Psoas muscle (tissue), 8 donors: ENCODE measurements at places on chromosomes 6 and 20. TPM values are rescaled to one million over a fixed set of nuclear protein-coding genes. Genes with fewer than 3 reads are reported as not detected.

GRCh38 chr6:42059743-42060142, 9.4 kb downstream of the TAF8 start:
- H3K27ac ChIP-seq = no peak overlapping the region
- H3K36me3 ChIP-seq = peaks cover 8% of the 10 kb centered on the region
- H3K4me3 ChIP-seq = no peak overlapping the region
- no peaks in the 10 kb centered on the region for H3K4me1 ChIP-seq
- no peak for DNase-seq

DNA sequence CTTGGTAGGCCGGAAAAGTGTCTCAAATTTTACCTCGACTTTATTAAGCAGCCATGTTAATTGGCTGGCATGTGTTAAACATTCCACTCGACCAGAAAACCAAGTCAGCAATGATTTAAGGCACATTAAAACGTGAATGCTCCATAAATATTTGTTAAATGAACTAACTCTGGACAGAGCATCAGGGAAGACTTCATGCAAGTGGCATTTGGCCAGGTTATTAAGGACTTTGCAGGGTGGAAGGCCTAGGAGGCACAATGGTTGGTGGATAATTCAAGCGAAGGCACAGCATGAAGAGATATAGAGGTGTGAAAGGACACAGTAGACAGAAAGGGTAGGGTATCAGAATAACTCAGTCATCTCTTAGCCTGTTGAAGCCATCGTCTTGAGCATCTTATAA, 23.0 kb downstream of the ELOVL5 start:
- H3K4me3 ChIP-seq = no peak overlapping the region
- DNase-seq = no peak
- no peaks in the 10 kb centered on the region for H3K36me3 ChIP-seq
- no peak overlapping the region for H3K27ac ChIP-seq

DNA sequence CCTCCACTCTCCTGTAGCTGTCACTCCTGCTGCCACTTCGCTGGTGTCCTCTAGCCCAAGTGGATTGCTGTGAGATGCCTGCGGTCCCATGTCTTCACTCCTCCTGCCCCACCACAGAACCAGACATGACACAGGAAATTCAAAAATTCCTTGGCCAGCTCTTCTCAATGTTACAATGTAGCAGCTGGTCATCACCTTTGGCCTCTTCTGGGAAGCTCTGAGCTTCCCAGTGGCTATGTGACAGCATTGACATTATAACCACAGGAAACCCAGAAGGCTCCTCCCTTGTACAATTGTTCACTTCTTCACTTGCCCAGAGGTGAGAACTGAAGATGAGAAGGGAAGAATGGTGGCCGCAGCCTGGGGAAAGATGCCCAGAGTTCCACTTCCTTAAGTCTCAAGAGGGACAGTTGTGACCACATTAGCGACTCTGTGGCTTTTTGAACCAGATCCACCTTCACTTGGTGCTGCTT, 76.1 kb upstream of the NAA20 start:
- H3K27me3 ChIP-seq = no peaks in the 10 kb centered on the region
- H3K27ac ChIP-seq = peak overlapping the region; percentile 14
- no peak overlapping the region for H3K4me3 ChIP-seq
- no peak for DNase-seq

GRCh38 chr6:128642132-128642531, 121.7 kb upstream of the PTPRK start:
- no peak overlapping the region for H3K27ac ChIP-seq
- H3K27me3 ChIP-seq = no peaks in the 10 kb centered on the region
- no peak overlapping the region for H3K4me3 ChIP-seq
- DNase-seq = no peak
- no peaks in the 10 kb centered on the region for H3K4me1 ChIP-seq
- no peaks in the 10 kb centered on the region for H3K36me3 ChIP-seq

DNA sequence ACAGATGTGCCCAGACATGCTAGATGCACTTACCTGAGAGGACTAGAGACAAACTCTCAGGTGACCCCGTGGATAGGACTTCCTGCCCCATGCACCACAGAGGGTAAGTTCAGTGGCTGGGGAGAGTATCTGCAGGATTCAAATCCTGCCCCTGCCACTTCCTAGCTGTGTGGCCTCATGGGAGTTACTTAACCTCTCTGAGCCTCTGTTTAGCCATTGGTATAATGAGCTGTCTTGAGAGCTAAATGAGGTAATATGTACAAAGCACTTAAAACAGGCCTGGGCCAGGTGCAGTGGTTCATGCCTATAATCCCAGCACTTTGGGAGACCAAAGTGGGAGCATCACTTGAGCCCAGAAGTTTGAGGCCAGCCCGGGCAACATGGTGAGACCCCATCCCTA, 59.3 kb downstream of the GRM4 start:
- no peaks in the 10 kb centered on the region for H3K27me3 ChIP-seq
- peaks cover 4% of the 10 kb centered on the region for H3K4me1 ChIP-seq
- no peak overlapping the region for H3K4me3 ChIP-seq
- no peak for DNase-seq

- H3K27me3 ChIP-seq = no peaks in the 10 kb centered on the region
- no peak for DNase-seq
- H3K4me1 ChIP-seq = no peaks in the 10 kb centered on the region
- peaks cover 82% of the 10 kb centered on the region for H3K36me3 ChIP-seq
Observed at GRCh38 chr20:56483970-56484369, 15.5 kb downstream of the RTF2 start.

Gene ESF1
- 20.0 TPM for total RNA-seq

DNA sequence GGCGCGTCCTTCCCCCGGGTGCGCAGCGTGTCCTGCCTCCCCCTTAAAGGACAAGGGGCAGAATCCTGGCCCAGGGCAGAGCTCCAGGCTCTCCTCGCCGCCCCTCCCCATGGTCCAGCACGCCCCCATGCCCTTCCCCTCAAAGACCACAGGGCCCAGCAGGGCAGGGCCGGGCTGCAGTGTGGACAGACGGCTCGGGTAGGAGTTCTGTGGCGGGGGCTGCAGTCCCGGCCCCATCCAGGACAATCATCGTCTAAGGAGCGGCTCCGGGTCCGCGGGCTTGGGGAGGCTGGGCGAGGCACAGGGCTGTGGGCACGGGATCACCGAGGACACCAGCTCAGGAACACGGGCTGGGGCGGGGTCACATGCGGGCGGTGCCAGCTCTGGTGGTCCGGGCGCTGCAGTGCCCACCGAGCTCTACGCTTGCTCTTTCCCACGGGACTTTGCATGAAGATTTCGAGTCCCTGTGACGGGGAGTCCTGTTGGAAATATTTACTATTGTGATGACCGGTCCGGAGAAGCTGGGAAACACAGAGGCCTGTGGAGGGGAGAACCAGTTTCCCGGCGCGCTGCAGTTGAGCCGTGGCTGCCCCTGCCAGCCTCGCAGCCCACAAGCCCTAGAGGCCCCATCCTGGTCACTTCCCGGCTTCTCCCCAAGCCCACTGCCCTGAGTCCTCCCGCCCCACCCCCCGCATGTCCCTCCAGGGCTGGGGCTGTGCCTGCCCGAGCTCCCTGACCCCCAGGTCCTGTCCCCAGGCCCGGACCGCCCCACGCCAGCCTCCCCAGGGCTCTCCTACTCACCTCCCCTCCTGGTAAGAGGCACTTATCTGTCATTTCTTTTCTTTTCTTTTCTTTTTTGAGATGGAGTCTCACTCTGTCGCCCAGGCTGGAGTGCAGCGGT, 20.6 kb downstream of the SLC17A9 start:
- no peak for DNase-seq
- H3K4me1 ChIP-seq = no peaks in the 10 kb centered on the region
- no peaks in the 10 kb centered on the region for H3K27me3 ChIP-seq
- peak overlapping the region; percentile 34 for H3K4me3 ChIP-seq
- H3K36me3 ChIP-seq = no peaks in the 10 kb centered on the region
- H3K27ac ChIP-seq = no peak overlapping the region

GRCh38 chr6:62740596-62740995, 454.6 kb upstream of the KHDRBS2 start:
- DNase-seq = no peak
- H3K4me1 ChIP-seq = no peaks in the 10 kb centered on the region
- no peaks in the 10 kb centered on the region for H3K27me3 ChIP-seq
- no peak overlapping the region for H3K27ac ChIP-seq

- H3K27ac ChIP-seq = no peak overlapping the region
- no peak overlapping the region for H3K4me3 ChIP-seq
- DNase-seq = no peak
Observed at GRCh38 chr6:130547723-130548122, 181.9 kb downstream of the TMEM200A start.

DNA sequence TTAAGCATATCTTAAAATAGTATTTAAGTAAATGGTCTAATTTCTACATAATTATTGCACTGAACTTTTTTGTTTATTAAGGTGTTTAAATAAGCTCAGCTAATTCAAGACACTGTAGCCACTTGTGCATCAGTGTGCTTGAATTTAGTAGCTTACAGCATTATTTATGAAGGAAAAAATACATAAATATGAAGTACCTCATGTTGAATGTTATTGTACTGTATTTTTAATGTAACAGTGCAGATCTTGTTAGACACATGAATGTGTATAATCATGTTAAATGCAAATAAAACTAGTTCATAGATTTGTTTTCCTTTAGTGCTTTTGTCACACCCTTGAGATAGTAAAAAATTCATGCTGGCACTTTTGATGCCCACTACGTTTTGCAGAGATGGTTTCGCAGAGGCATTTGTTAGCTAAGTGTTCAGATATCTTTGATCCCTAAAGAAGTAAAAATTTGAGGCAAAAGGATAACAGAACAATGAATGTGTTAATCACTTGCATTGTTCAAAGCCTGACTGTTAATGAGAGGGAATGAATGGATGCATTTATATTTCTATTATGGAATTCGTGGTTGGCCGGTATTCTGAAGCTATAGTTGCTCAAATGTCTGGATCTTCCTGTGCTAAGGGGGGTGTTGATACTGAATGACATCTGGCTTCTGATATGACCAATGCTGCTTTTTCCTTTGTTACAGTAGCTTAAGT, 8.8 kb downstream of the BTBD3 start:
- DNase-seq = no peak
- no peak overlapping the region for H3K27ac ChIP-seq
- H3K27me3 ChIP-seq = no peaks in the 10 kb centered on the region
- no peaks in the 10 kb centered on the region for H3K36me3 ChIP-seq
- no peak overlapping the region for H3K4me3 ChIP-seq

Gene ADGB
- total RNA-seq = not detected

GRCh38 chr20:53840532-53840931, 229.9 kb downstream of the BCAS1 start:
- H3K27me3 ChIP-seq = no peaks in the 10 kb centered on the region
- DNase-seq = no peak
- no peak overlapping the region for H3K4me3 ChIP-seq
- H3K4me1 ChIP-seq = no peaks in the 10 kb centered on the region
- H3K27ac ChIP-seq = no peak overlapping the region

GRCh38 chr6:90413867-90414266, 117.2 kb upstream of the BACH2 start:
- no peaks in the 10 kb centered on the region for H3K4me1 ChIP-seq
- H3K4me3 ChIP-seq = peak overlapping the region; percentile 33
- H3K36me3 ChIP-seq = no peaks in the 10 kb centered on the region
- no peak overlapping the region for H3K27ac ChIP-seq

- H3K27ac ChIP-seq = no peak overlapping the region
- H3K4me1 ChIP-seq = peaks cover 16% of the 10 kb centered on the region
- H3K4me3 ChIP-seq = no peak overlapping the region
- H3K27me3 ChIP-seq = no peaks in the 10 kb centered on the region
- no peak for DNase-seq
- H3K36me3 ChIP-seq = no peaks in the 10 kb centered on the region
Observed at GRCh38 chr6:39829331-39829730, 37.2 kb downstream of the DAAM2 start.

Gene CEBPB
- total RNA-seq = 406 TPM

DNA sequence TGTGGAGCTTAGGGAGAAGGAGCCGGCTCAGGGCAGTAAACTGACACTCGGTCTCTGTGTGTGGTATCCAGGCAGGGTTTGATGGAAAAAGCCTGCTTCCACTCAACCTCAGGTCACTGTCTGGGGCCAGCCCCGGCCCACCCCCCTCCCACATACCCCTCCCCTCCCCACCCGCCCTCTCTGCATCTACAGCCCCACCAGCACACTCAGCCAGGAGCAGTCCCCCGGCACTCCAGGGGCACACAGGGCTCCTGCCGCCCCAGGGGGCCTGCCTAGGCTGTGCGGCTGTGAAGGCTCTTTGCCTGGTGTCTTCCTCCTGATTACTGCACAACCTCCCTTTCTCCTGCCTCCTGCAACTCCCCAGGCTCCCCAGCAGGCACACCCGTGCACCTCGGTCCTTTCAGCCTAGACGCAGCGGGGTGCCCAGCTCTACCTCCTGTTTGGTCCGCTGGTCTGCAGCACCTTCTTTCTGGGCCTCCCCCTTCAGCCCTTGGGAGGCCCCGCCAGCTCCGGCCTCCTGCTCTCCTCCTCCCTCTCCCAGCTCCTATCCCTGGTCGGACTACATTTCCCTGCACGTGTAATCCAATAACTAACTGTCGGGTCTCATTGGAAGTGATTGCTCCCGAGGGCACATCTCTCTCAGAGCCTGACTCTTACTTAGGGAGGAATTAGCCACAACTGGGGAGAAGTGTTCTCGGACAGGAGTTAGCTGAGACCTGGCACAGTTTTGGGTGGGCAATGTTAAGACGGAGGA, 1.3 kb upstream of the FOXF2 start:
- H3K27me3 ChIP-seq = peaks cover 4% of the 10 kb centered on the region
- peaks cover 4% of the 10 kb centered on the region for H3K4me1 ChIP-seq
- DNase-seq = no peak
- no peaks in the 10 kb centered on the region for H3K36me3 ChIP-seq

GRCh38 chr6:27608916-27609883, 136.3 kb upstream of the ZNF184 start:
- no peaks in the 10 kb centered on the region for H3K36me3 ChIP-seq
- H3K27ac ChIP-seq = no peak overlapping the region
- DNase-seq = no peak
- H3K27me3 ChIP-seq = peaks cover 23% of the 10 kb centered on the region
- no peaks in the 10 kb centered on the region for H3K4me1 ChIP-seq
- H3K4me3 ChIP-seq = no peak overlapping the region
